ENCODE measurements at places on chromosomes 13 and 19.

DNA sequence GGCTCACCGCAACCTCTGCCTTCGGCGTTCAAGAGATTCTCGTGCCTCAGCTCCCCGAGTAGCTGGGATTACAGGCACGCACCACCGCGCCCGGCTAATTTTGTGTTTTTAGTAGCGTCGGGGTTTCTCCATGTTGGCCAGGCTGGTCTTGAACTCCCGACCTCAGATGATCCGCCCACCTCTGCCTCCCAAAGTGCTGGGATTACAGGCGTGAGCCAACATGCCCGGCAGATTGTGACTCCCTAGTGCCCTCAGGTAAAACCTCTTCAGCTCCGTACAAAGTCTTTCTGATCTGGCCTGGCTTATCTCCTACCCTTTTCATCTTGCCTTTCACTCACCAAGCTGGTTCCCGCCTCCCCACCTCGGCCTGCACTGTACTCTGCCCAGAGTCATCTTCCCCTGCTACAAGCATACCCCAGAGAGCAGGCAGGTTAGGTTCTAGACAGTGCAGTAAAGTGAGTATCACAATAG, 15.0 kb downstream of the BICRA start:
- no peak for DNase-seq

DNA sequence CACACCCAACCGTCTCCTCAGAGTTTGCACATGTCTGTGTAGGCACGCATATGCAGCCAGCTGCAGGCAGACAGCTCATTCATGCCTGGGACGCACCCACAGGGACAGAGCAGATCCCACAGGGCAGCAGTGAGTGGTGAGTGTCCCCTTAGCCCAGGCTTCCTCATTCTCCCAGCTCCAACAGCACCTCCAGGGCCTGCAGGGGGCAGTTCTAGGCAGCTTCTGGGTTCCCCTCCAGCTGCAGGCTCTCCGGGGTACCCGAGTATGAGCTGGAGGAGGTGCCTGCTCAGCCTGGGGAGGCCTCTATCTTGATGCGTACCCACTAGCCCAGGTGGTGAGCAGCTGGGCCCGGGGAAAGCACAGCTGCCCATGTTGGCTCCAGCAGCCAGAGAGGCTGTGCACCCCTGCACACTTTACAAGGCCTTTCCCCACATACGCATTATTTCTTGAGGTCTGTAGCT, 1.3 kb upstream of the SHANK1 start:
- DNase-seq, result no peak

GRCh38 chr13:41405367-41405766, 52.0 kb upstream of the RGCC start:
- no peak for DNase-seq

- DNase-seq, result no peak
Measured at GRCh38 chr13:73698859-73699258, 435.3 kb downstream of the KLF12 start.

- DNase-seq, result no peak
Measured at GRCh38 chr19:23393121-23393520, 2.1 kb downstream of the ZNF91 start.

DNA sequence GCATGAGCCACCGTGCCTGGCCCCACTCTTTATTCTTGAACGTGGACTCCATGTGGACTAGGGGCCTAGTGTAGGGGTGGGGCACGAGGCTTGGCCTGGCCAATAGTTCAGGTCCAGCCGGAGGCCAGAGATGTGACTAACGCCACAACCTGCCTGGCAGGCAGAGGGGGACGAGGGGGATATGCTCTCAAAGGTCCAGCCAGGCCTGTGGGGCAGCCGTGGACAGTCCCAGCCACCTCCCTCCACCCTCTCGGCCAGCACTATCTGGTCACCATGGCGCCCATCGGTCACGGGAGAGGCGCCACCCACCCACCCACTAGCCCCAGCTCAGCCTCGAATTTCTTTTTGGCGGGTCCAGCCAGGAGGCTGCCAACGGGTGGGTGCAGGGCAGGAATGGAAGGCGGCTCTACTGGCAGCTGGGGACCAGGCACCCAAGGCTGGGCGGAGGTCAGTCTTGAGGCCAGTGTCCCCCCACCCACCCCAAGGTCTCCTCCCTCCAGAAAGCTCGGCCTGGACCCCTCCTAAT, 2.2 kb upstream of the CERS1 start:
- DNase-seq, result no peak

- DNase-seq, result no peak
Measured at GRCh38 chr13:75798353-75799255, 162.5 kb downstream of the LMO7 start.
